ENCODE measurements at places on chromosomes 11 and 22. TPM values are rescaled to one million over a fixed set of nuclear protein-coding genes. Genes with fewer than 3 reads are reported as not detected.

TNNI2 gene
- total RNA-seq, result not detected

CCDC87 gene
- 0.29 TPM for total RNA-seq

MYOD1 gene
- not detected for total RNA-seq

NAT10 gene
- 20.4 TPM for total RNA-seq

PIK3C2A gene
- total RNA-seq, result 52.5 TPM

DERL3 gene
- 0.17 TPM for total RNA-seq
